CD4-positive, alpha-beta T cell treated with Interleukin-2 at 100 ng/mL for 4 hours (primary cell): ENCODE measurements at places on chromosomes 16 and 17.

- no peak for DNase-seq
Observed at GRCh38 chr17:62671553-62671952, 44.1 kb downstream of the MRC2 start.

GRCh38 chr17:76670718-76671122, 27.2 kb upstream of the ST6GALNAC1 start:
- no peak for DNase-seq

DNA sequence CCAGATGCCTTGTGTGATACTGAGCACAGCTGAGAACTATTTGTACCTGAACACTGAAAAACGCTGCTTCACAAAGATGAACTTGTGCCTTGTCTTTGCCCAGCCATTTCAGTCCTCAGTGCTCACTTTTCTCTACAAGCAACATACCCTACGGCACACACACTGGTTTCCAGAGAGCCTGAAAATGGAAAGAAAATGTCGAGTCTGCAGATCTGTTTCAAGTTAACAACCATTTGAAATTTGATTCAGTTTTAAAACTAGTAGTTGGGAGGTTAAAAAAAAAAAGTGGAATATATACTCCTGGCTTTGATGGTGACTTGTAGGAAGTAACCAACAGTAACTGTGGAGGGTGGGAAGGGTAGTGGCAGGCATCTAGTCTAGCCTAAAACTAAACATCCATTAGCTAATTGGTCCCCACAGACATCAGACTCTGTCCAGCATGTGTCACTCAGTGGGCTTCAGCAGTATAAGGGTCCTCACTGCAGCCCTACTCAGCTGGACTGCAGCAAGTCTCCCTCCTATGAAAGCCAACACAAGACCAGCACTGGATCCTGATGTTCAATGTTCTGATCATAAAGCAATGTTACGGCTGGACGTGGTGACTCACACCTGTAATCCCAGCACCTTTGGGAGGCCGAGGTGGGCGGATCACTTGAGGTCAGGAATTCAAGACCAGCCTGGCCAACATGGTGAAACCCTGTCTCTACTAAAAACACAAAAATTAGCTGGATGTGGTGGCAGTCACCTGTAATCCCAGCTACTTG, 27.1 kb downstream of the ERN1 start:
- no peak for DNase-seq

GRCh38 chr16:678209-678857, 1.9 kb upstream of the STUB1 start:
- no peak for DNase-seq

DNA sequence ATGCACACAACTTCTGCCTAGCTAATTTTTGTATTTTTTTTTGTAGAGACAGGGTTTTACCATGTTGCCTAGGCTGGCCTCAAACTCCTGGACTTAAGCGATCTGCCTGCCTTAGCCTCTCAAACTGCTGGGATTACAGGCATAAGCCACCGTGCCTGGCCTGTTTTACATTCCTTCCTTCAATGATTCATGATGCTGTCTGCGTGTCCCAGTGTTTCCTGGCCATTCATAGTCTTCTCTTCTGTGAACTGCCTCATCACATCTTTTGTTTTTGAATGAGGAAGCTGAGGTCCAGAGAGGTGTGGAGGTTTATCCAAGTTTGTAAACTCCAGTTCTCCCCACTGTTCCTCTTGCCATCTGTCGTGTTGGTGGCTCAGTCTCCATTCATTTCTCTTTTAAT, 64.5 kb upstream of the MED9 start:
- DNase-seq: no peak
